ENCODE measurements at places on chromosomes 7 and 10. TPM values are rescaled to one million over a fixed set of nuclear protein-coding genes. Genes with fewer than 3 reads are reported as not detected.

The NUTM2E gene
- 0.40 TPM for total RNA-seq

The NPY4R2 gene
- total RNA-seq = not detected

The DPYSL4 gene
- total RNA-seq = 54.6 TPM

The CLDN3 gene
- total RNA-seq = 49.9 TPM

The SPDYE16 gene
- total RNA-seq = 0.31 TPM

GRCh38 chr10:91680487-91680886 lies 47.6 kb upstream of the PPP1R3C start:
- no peak overlapping the region for H3K27ac ChIP-seq
- DNase-seq = no peak
- no peak overlapping the region for H3K4me3 ChIP-seq
- H3K4me1 ChIP-seq = peaks cover 15% of the 10 kb centered on the region
- no peaks in the 10 kb centered on the region for H3K36me3 ChIP-seq

GRCh38 chr7:48255046-48255445 lies 83.8 kb downstream of the ABCA13 start:
- H3K36me3 ChIP-seq = no peaks in the 10 kb centered on the region
- no peaks in the 10 kb centered on the region for H3K4me1 ChIP-seq
- H3K4me3 ChIP-seq = no peak overlapping the region
- no peak for DNase-seq

GRCh38 chr7:29102558-29103151 lies 43.7 kb downstream of the CPVL start:
- H3K36me3 ChIP-seq = no peaks in the 10 kb centered on the region
- peaks cover 8% of the 10 kb centered on the region for H3K4me1 ChIP-seq
- no peaks in the 10 kb centered on the region for H3K27me3 ChIP-seq
- peak; percentile 50 for DNase-seq
- H3K27ac ChIP-seq = no peak overlapping the region

DNA sequence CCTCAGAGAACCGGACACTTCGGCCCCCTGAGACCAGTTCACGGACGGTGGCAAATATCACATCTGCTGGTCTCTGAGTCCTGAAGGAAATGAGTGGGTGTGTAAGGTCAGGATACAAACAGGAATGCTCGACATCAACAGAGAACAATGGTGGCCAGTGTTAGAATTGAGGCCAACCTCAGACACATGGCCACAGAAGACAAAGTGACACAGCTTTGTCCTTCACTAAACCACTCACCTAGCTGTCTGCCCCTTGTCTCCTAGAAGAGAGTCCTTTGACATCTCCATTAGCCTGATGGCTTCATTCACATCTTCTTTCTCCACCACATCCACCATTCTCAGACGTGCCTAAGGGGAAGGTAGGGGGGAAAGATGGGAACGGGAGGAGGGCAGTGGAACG lies 4.3 kb downstream of the COPS6 start:
- no peaks in the 10 kb centered on the region for H3K27me3 ChIP-seq
- DNase-seq = no peak
- peaks cover 13% of the 10 kb centered on the region for H3K4me1 ChIP-seq
- H3K36me3 ChIP-seq = peaks cover 41% of the 10 kb centered on the region
- H3K4me3 ChIP-seq = no peak overlapping the region

- no peak for DNase-seq
- no peak overlapping the region for H3K27ac ChIP-seq
- H3K27me3 ChIP-seq = no peaks in the 10 kb centered on the region
- H3K36me3 ChIP-seq = no peaks in the 10 kb centered on the region
Measured at GRCh38 chr7:38142736-38143135, 35.3 kb upstream of the STARD3NL start.

GRCh38 chr10:88028654-88029053 lies 165.2 kb downstream of the PTEN start:
- H3K27ac ChIP-seq = no peak overlapping the region
- H3K27me3 ChIP-seq = no peaks in the 10 kb centered on the region
- H3K4me3 ChIP-seq = no peak overlapping the region
- H3K4me1 ChIP-seq = peaks cover 8% of the 10 kb centered on the region
- no peak for DNase-seq

- H3K36me3 ChIP-seq = no peaks in the 10 kb centered on the region
- peaks cover 4% of the 10 kb centered on the region for H3K27me3 ChIP-seq
- H3K4me3 ChIP-seq = no peak overlapping the region
- no peaks in the 10 kb centered on the region for H3K4me1 ChIP-seq
- H3K27ac ChIP-seq = no peak overlapping the region
- DNase-seq = no peak
Measured at GRCh38 chr10:47182934-47183703, 116.9 kb upstream of the GDF10 start.

- peaks cover 41% of the 10 kb centered on the region for H3K4me1 ChIP-seq
- peak overlapping the region; percentile 35 for H3K27ac ChIP-seq
- H3K4me3 ChIP-seq = no peak overlapping the region
- no peak for DNase-seq
- H3K36me3 ChIP-seq = no peaks in the 10 kb centered on the region
- no peaks in the 10 kb centered on the region for H3K27me3 ChIP-seq
Measured at GRCh38 chr10:72756674-72757385, 64.9 kb downstream of the MCU start.

- peaks cover 10% of the 10 kb centered on the region for H3K4me1 ChIP-seq
- H3K4me3 ChIP-seq = no peak overlapping the region
- H3K27ac ChIP-seq = no peak overlapping the region
- no peaks in the 10 kb centered on the region for H3K27me3 ChIP-seq
- peaks cover 31% of the 10 kb centered on the region for H3K36me3 ChIP-seq
- no peak for DNase-seq
Measured at GRCh38 chr10:91514787-91515186, 104.6 kb downstream of the HECTD2 start.

- H3K27me3 ChIP-seq = peaks cover 28% of the 10 kb centered on the region
- peaks cover 20% of the 10 kb centered on the region for H3K4me1 ChIP-seq
- no peaks in the 10 kb centered on the region for H3K36me3 ChIP-seq
- peak overlapping the region; percentile 90 for H3K27ac ChIP-seq
- peak overlapping the region; percentile 52 for H3K4me3 ChIP-seq
Measured at GRCh38 chr7:25854608-25855497, 297.1 kb upstream of the NFE2L3 start.
